ENCODE measurements at places on chromosomes 12 and 14. TPM values are rescaled to one million over a fixed set of nuclear protein-coding genes. Genes with fewer than 3 reads are reported as not detected.

DNA sequence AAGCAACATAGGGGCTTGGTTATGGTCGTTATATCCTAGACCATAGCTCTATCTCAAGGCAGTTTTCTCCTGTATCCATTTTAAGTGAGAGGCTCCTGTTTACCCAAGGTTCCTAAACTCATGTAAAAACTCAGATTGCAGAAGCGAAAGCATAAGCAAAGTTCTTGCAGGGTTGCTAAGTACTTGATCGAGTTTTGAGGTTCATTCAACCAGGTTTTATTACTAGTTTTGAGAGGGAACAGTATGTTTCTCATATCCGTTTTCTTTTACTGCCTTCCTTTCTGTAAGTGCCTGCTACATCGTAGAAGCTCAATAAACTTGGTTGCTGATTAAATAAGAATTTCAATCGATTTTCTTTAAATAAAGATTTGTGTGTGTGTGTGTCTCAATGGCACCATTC is 5.1 kb downstream of the AKAP3 start:
- no peak overlapping the region for H3K27ac ChIP-seq
- H3K36me3 ChIP-seq, result no peaks in the 10 kb centered on the region
- peaks cover 10% of the 10 kb centered on the region for H3K4me1 ChIP-seq
- H3K4me3 ChIP-seq, result no peak overlapping the region
- no peak for DNase-seq
- no peaks in the 10 kb centered on the region for H3K27me3 ChIP-seq

DNA sequence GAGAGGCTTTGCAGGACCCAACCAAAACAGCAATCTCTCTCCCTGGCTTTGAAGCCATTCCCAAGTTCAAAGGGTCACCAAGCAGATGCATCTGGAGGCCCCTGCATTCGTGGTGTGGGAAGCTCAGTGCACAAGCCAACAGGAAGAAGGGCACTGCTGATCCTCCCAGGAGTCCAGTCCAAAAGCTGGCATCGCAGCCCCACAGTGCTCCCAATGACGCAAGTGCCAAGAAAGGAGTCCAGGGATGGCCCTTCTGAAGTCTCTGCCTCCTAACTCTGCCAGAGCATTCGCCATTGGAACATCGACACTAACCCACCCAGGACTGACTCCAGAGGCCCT is 25.1 kb downstream of the PXN start:
- peaks cover 3% of the 10 kb centered on the region for H3K36me3 ChIP-seq
- DNase-seq, result no peak
- no peaks in the 10 kb centered on the region for H3K27me3 ChIP-seq

The RHEBL1 gene
- not detected for total RNA-seq

DNA sequence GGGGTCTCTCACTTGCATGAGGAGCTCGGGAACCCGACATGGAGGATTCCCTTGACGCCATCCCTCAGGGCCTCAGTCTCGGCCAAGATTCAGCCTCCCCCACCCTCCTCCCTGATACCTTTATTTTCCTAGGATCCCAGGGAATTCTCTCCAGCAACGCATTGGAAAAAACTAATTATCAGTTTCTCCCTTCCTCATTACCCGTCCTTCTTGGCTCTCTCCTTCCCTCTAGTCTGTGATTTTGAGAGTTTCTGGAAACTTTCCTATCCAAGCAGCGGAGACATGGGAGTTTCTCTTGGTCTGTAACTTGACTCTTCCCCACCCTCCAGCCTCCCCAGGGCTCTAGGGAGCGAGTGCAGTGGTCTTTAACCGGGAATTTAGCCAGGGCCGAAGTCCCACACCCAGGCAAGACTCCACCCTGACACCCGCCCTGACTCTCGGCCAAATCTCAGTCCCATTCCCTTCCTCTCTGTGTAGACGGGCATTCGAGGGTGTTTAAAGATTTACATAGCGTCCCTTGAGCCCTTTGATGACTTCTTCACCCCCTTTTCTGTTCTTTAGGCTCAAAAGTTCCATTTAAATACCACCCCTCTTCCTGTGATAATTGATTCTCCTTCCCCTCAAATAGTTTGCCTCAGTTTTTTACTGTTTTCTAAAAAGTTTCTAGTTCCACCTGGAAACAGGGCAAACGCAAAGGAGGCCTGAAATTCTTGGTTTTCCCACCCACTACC is 6.7 kb downstream of the HOXC5 start:
- no peaks in the 10 kb centered on the region for H3K36me3 ChIP-seq
- peak overlapping the region; percentile 31 for H3K4me3 ChIP-seq
- H3K27ac ChIP-seq, result peak overlapping the region; percentile 53
- H3K4me1 ChIP-seq, result no peaks in the 10 kb centered on the region

The MMP19 gene
- total RNA-seq, result 2.8 TPM

DNA sequence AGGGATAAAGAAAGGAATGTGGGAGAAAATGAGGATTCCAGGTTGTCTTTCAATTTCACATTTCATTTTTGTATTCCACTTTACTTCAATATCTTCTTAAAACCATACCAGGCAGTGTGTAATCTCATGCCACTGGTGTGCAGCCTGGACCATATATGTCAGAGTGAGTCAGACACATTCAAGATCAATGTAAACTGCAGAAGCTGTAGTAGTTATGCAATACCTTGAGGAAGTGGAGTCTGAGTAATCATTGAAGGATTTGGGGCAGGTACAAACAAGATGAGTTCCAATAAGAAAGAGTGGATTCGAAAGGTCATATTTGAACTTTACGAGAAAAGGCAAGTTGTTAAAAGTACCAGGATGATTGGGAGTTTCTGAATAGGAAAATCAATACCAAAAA is 14.1 kb downstream of the PLCZ1 start:
- no peaks in the 10 kb centered on the region for H3K36me3 ChIP-seq
- H3K27me3 ChIP-seq, result no peaks in the 10 kb centered on the region
- no peak overlapping the region for H3K27ac ChIP-seq
- H3K4me1 ChIP-seq, result no peaks in the 10 kb centered on the region
- no peak for DNase-seq

GRCh38 chr14:71237556-71237955 is 330.3 kb downstream of the PCNX1 start:
- no peak overlapping the region for H3K4me3 ChIP-seq
- no peak overlapping the region for H3K27ac ChIP-seq
- DNase-seq, result no peak
- H3K4me1 ChIP-seq, result no peaks in the 10 kb centered on the region
